ENCODE measurements at places on chromosomes 16 and 17.

DNA sequence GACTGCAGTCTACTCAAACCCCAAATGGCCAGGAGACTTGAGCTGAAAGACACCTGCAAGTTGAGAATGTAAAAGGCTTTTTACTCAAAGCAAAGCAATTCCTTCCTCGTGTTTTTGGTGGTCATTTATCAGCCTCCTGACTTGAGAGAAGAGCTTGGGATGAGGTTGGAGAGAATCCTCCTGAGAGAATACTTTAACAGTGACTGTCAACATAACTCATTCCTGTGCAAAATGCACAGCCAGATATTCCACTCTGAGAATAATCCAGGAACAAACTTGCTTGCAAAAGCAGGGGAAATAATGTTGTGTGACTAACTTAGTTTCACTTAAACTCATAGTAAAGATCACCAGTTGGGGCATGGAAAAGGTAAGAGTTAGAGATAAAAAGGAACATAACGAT lies 53.4 kb downstream of the SNTB2 start:
- DNase-seq: no peak

DNA sequence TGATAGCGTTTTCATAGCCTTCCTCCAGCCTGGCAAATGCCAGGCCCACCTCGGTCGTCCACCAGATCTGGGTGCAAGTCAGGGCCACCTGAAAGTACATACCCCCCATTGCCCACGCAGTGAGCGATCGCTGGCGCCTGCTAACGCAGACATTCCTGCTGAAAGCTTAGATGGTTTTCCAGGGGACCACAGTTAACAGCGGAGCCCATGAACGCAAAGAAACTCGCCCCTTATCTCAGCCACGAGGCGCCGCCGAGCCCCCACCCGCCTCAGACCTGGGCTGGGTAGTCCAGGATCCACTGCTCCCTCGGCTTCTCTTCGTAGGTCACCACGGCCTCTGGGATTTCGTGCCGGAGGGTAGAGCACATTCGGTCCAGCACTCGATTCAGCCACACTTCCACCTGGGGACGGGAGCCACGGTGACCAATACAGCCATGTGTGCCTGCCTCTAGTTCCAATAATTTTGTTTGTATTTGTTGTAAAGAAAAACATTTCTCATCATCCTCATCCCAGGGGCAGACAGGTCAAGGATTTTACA lies 74.5 kb downstream of the DNAH17 start:
- no peak for DNase-seq

- no peak for DNase-seq
These were observed 20.4 kb downstream of the CDR2 start for GRCh38 chr16:22353933-22354541.

GRCh38 chr16:85026703-85027102 lies 892 bp upstream of the KIAA0513 start:
- DNase-seq: no peak

Measured in ascending aorta (tissue), 2 donors.